ENCODE measurements at places on chromosomes 1 and 21.
A peak's percentile ranks its signal among the peaks of the same experiment; 100 is the strongest.

GRCh38 chr1:1437033-1437903 lies 1.8 kb downstream of the VWA1 start:
- DNase-seq: no peak

DNA sequence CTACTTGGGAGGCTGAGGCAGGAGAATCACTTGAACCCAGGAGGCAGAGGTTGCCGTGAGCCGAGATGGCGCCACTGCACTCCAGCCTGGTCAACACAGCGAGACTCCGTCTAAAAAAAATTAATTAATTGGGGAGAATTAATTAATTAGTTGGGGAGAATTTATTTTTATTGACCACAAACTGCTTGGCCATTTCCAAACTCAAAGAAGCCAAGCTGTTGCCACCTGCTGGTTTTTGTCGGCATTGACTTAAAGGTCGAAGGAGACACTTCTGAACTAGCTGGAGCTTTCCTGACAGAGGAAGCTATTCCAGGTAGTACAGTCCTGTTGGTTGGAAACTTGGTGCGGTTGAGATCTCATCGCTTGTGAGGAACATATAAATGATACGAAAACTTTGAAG lies 13.1 kb downstream of the MAP1LC3C start:
- peak; percentile 37 for DNase-seq

GRCh38 chr1:66445492-66446181 lies 88.3 kb upstream of the SGIP1 start:
- DNase-seq: no peak

- no peak for DNase-seq
Measured at GRCh38 chr1:13753636-13754402, 53.8 kb downstream of the PRDM2 start.

- DNase-seq: no peak
Measured at GRCh38 chr1:204443871-204444581, 32.4 kb upstream of the PPP1R15B start.

- no peak for DNase-seq
Measured at GRCh38 chr1:163039707-163040093, 29.5 kb upstream of the RGS4 start.

- peak; percentile 75 for DNase-seq
Measured at GRCh38 chr1:179058487-179059483, 23.1 kb upstream of the TOR3A start.

DNA sequence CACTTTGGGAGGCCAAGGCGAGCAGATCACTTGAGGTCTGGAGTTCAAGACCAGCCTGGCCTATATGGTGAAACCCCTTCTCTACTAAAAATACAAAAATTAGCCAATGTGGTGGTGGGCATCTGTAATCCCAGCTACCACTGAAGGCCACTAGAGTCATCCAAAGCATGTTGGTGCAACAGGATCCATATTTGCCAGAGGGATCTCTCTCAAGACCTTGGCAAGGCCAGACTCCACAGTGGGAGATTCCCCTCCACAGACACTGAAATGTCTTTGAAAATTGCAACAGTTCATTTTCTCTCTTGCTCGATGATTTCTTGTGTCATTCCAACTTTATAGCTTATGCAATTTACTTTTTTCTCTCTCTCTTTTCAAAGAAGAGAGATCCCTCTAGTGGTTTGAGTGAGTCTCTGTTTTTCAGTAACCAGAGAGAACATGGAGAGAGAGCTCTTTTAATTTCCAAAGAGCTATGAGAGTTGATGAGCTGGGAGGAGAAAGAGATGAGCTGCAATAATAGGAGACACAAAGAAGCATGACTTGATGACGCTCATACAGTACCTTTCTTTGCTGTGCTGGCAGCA lies 176.8 kb upstream of the USP25 start:
- peak; percentile 14 for DNase-seq

- DNase-seq: no peak
Measured at GRCh38 chr1:43318831-43319230, 18.0 kb downstream of the TIE1 start.

- DNase-seq: peak; percentile 75
Measured at GRCh38 chr21:15774590-15774989, 44.8 kb downstream of the USP25 start.

- DNase-seq: no peak
Measured at GRCh38 chr21:25925936-25926335, 191.2 kb downstream of the GABPA start.

DNA sequence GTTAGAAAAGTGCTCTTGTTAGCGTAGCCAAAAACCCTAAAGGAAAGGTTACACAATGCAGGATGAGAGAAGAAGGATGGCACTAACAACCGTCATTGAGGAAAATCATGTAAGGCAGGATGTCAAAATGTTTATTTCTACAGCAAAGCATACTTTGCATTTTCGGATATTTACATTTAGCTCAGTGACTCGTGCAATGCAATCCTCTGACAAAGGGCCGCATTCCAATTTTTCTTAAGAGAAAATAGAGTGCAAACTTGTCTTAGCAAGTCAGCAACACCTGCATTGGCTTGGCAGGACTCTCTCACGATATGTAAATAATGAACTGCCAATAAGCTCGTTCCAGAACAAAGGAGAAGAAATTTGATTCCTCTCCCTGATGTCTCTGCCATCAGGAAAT lies 33.3 kb downstream of the TIAM1 start:
- DNase-seq: no peak

DNA sequence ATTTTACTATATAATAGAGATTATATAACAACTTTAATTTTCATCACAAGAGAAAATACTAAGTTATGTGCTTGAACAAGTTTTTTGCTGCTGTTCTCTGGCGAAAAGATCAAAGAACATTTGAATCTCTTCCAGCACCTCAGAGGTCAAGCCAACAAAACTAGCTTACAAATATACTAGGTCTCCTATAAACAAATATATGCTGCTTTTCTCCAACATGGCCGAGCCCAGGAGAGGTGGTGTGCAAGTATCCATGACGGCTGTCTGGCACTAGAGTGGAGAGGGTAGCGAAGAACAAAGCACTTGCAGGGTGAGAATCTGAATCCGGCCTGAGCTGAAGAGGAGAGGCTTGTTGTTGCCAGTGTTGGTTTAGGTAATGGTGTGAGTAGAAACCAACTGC lies 7.5 kb upstream of the FMO3 start:
- no peak for DNase-seq

DNA sequence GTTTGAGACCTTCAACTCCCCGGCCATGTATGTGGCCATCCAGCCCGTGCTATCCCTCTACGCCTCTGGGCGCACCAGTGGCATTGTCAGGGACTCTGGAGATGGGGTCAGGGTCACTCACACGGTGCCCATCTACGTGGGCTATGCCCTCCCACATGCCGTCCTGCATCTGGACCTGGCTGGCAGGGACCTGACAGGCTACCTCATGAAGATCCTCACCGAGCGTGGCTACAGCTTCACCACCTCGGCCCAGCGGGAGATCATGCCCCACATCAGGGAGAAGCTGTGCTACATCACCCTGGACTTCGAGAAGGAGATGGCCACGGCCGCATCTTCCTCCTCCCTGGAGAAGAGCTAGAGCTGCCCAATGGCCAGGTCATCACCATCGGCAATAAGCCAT lies 36.5 kb upstream of the ZP4 start:
- no peak for DNase-seq

- DNase-seq: no peak
Measured at GRCh38 chr1:154775621-154776605, 94.2 kb downstream of the KCNN3 start.

DNA sequence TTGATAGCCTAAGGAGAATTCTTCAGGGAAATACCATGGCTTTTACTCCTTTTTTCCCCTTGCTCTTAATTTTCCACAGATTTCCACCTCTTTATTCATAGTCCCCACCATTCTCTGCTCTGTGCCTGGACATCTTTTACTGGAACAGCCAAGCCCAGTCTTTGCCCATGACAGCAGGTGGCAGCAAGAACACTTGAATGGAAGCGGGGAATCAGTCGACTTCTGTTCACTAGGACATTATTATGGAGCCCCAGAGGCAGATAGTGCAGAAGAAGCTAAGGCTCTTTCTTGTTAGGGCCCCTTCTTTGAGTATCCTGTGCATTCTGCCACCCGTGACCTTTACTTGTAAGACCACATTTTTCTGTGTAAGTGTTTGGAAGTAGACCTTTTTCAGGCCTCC lies 6.3 kb downstream of the OR14I1 start:
- no peak for DNase-seq

DNA sequence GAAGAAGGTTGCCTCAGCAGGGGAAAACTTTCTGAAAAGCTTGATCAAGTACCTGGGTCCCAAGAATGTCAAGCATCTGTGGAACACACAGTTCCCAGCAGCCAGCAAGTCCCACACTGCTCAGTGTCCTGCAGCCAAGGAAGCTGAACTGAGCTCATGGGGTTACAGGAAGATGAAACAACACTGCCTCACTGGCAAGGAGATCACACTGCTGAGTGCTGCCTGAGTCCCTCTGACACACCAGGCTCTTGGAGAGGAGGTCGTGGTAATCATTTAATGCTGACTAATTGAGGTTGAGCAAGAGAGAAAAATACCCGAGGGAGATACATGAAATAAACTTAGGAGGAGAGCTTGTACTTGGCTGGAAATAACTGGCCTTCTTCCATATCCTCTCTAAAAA lies 75.2 kb downstream of the MPZL1 start:
- DNase-seq: peak; percentile 99

DNA sequence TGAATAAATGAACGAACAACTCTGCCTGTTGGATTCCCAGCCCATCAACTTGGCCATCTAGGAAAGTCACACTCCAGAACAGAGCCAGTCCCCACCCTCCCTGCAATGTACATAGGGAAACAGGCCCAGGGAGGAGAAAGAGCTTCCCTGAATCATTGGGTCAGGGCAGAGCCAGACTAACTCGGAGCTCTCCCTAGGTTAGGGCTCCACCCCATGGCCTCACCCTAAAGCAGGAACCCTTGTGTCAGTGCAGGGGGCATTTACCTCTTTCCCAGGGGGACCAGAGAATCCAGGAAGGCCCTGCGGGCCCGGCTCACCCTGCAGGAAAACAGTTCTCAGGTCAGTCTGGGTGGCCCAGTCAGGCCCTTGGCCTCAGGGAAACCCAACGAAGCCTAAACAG lies 11.6 kb downstream of the COL9A2 start:
- peak; percentile 13 for DNase-seq

- DNase-seq: no peak
Measured at GRCh38 chr21:42698733-42699132, 45.3 kb downstream of the PDE9A start.

GRCh38 chr1:115797486-115797885 lies 29.0 kb upstream of the CASQ2 start:
- DNase-seq: no peak

All from HCEC 1CT (cell line).